D721Med (cell line): ENCODE measurements at places on chromosomes 2 and 18.

DNA sequence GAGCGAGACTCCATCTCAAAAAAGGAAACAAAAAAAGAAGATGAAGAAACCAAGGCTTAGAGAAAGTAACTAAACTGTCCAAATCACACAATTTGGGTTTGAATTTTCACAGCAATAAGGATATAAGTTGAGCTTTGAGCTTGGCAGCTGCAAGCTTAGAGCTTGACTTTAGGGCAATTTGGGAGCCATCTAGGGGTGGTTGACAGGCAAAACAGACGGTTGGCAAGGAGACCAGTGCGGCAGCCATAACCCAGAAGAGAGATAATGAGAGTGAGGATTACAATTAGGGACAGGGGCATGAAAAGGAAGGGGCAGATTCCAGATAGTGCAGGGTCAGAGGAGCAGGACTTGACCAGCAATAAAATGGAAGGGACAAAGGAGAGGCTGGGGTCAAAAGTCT, 382.2 kb upstream of the HNRNPA3 start:
- no peak for DNase-seq

DNA sequence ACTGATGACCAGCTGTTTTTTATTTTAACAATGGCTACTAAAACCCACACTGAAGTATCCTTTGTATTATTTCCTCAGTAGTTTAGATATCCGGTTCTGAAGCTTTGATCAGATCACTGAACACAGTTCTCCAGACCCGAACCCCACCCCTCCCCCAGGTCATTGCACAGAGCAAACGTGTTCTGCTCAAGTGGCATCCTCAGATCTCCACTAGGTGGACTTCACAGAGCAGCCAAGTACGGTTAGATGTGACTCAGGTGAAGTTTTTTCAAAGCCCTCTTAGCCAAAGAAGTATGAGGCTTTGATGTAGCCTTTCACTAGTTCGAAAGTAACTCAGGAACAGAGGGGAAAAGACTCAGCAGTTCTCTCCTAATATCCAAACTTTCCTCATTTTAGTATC, 142.7 kb upstream of the NRP2 start:
- DNase-seq, result no peak

- no peak for DNase-seq
These were observed 1079.4 kb upstream of the GYPC start for GRCh38 chr2:125576558-125576957.

DNA sequence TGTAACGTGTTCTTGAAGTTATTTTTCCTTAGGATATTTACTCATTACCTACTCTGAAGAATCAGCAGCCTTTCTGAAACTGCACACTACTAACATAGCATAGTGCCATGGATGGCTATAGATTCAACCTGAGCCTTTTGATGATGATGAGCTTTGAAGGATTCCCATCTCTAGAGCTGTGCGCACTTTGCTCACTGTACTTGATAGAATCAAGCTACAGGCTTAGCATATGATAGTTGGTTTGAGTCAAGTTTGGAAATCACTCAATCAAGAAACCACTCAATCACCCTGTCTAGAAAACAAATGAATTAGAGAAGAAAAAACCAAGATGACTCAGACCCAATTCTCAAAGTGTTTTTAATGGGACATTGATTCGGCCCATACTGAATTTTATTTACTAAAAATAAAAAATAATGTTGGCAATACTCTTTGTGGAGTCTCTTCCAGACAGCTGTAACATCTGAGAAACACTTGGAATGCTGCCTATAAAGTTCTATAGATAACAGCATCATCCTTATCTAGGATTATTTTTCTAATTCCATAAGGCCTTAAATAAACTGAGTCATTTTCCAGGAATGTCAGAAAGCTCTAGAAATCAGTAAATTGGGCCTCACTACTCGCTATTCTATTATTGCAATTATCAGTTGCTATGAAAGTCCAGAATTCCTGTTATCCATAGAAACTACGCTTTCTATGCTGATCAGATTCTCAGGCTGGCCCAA, 259.0 kb upstream of the ERBB4 start:
- DNase-seq, result no peak

DNA sequence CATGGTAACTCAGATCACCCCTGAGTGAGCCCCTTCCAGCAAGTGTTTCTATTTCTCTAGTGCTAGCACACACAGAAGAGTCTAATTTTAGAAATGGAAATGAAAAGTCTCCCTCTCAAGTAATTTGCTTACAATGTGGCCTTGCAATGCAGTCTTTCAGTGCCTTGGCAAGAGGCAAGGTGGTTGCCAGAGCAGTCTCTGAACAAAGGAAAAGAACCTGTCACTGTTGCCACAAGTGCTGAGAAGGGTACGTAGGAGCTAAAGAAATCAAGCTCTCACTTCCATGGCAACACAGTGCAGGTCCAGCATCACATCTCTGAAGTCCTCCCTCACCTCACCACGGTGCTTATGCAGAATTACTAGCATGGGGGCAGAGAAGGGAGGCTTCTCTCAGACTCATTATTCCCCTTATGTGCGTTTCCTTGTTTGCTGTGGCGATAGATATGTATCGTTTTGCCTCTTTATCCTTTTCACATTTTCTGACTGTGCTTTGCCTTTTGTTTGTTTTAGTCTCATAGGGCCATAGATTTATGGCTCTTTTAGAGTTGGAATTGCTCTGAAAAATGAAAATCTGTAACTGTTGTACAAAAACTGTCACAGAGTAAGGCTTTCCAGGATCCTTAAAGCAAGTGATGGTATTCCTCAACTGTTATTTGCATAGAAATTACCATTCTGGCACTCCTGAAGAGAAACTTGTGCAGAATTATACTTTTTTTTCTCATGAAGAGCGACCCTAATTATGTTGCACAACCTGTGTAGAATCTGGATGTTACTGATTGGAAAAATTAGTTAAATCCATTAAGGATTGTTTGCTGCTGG, 164.8 kb downstream of the CCDC85A start:
- DNase-seq, result no peak

- no peak for DNase-seq
These were observed 39.4 kb downstream of the GAD1 start for GRCh38 chr2:170856066-170856465.

GRCh38 chr18:59779979-59780378, 82.8 kb upstream of the CCBE1 start:
- DNase-seq, result no peak

DNA sequence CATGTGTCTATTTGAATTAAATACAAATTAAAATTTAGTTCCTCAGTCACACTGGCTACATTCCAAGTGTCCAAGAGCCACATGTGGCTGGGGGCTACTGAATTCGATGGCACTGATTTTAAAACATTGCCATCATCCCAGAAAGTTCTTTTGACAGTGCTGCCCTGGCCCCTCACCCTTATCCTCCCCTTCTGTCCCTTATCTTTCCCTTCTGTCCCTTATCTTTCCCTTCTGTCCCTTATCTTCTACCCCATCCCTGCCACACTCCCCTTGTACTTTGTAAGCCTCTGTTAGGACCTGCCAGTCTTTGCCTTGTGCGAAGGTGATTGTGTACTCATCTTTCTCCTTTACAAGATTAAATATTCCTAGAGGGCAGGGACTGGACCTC, 85.2 kb downstream of the DNMT3A start:
- no peak for DNase-seq

DNA sequence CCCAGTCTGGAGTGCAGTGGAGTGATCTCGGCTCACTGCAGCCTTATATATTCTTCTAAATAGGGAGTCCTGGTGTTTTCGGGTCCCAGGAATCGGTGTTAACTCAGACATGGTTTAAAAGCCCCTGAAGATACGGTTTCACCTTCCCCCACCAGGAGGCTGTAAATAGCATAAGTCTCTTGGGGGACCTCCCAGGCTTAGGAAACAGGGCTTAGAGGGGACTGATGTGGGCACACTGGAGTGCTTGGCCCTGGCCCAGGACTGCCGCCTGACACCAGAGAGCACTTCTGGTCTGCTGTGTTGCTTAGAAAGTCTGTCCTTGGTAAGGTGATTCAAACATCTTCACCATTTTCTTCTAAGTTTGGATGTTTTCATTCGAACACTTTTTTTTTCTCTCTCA, 39.7 kb upstream of the MAP4K4 start:
- DNase-seq, result no peak

- no peak for DNase-seq
These were observed 18.2 kb downstream of the BIN1 start for GRCh38 chr2:127088706-127089105.

GRCh38 chr18:10514601-10515000, 11.2 kb upstream of the NAPG start:
- no peak for DNase-seq

GRCh38 chr2:79860228-79861058, 347.6 kb downstream of the CTNNA2 start:
- no peak for DNase-seq

GRCh38 chr2:237861875-237862527, 2.6 kb downstream of the RAMP1 start:
- no peak for DNase-seq

DNA sequence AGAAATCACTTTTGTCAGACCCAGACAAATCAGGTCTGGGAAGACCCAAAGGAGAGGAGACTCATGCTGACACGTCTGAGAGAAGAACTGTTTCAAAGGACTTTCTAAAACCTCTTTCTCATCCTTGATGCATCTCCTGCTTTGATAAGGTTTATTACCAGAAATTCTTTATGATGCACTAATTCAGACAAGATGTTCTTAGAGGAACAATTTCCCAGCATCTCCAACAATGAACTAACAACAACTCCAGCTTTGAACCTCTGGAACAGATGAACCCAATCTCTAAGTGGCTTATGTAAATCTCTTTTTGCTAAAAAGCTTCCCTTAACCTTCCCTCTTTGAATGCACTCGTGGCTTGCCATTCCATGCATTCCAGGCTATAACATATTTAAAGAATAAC, 15.9 kb upstream of the SERPINB11 start:
- DNase-seq, result no peak

- no peak for DNase-seq
These were observed 758 bp downstream of the SCLY start for GRCh38 chr2:238061315-238062202.

DNA sequence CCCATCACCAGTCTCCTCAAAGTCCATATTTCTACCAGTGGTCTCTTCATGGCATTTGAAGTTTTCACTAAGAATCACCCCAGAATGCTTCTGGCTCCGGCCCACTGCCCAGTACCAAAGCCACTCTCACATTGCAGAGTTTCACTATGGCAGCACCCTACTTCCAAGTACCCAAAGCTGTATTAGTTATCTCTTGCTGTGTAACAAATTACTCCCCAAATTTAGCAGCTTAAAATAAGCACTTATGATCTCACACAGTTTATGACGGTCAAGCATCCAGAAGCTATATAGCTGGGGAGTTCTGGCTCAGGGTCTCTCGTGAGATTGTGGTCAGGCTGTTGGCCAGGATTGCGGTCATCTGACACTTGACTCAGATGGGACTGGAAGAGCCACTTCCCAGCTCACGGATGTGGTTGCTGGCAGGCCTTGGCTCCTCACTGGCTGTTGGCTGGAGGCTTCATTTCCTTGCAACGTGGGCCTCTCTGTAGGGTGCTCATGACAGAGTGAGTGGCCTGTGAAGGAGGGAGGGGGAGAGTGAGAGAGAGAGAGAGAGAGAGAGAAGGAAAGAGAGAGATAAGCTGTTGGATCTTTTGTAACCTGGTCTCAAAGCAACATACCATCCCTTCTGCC, 189.5 kb downstream of the CTIF start:
- DNase-seq, result no peak

DNA sequence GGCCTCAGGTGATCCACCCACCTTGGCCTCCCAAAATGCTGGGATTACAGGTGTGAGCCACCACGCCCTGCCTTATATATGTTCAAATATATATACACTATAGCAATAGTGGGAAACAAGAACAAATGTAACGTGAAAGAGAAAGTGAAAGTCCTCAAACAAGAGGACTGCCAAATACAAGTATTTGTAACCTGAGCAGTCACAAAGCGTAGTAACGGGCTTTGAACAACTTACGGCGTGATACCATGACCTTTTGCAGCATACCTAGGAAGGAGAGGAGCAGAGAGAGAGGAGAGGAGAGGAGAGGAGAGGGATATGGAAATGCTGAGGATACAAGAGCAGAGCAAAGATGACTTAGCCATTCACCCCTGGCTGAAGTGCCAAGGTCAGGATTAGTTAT, 113.8 kb upstream of the RGPD4 start:
- no peak for DNase-seq

DNA sequence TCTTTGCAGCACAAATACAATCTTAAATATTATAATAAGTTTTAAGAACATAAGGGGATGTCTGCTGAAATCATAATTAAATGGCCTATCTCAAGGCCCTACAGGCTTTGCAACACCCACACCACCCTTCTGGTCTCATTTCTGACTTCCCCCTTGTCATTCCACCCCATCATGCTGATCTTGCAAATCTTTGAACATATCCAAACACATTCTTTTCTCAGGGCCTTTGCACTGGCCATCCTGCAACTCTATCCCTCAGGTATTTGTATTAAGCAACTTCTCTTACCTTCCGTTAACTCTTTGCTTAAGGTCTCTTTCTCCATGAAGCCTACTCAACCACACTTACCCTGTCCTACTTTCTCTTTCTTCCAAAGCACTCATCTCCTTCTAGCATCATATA, 51.8 kb upstream of the CCDC150 start:
- no peak for DNase-seq

DNA sequence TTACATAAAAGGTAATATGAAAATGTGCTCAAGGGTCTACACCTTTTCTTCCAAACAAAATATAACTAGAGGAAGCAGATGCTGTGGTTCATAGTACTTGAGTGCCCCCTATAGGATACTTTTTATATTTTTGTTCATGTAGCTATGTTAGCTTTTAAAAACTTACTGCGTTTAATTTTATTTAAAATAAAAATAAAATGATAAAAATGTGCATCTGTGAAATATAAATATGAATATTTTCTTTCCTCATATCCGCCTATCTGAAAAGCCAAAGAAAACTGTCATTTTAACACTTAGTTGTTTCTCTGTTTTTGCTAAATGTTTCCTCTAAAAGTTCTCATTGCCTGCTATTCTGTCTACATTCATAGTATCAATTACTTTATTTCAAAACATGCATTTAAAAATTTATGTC, 9.6 kb upstream of the LRP1B start:
- no peak for DNase-seq

DNA sequence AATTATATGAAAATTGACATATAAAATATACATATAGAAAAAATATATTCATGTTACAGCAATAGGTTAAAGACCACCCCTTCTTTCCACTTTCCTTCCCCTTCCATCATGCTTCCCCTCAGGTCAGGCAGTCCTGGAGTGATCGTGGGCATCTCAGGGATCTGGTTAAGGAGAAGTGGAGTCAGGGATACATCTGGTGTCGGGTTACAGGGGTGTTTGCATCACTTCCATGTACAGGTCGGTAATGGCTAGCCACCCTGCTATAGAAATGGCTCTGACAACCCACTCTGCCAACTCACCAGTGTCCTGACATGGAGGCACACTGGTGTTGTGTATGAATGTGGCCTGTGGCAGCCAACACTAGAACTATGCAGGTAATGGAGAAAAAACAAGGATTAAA, 36.3 kb upstream of the LGALSL start:
- DNase-seq, result no peak
